Left renal cortex interstitium (tissue), 4 donors: ENCODE measurements at places on chromosomes 2 and 18. TPM values are rescaled to one million over a fixed set of nuclear protein-coding genes. Genes with fewer than 3 reads are reported as not detected.

FER1L5 gene
- polyA plus RNA-seq: 0.75 TPM

UPP2 gene
- polyA plus RNA-seq: 2.3 TPM

- DNase-seq: no peak
These were observed 104.7 kb downstream of the TNS1 start for GRCh38 chr2:217897816-217898806.

GRCh38 chr2:102789349-102790090, 27.7 kb downstream of the TMEM182 start:
- DNase-seq: no peak
